ENCODE measurements at places on chromosomes 7 and 10.

GRCh38 chr7:15215616-15216015 lies 313.1 kb upstream of the DGKB start:
- no peak for DNase-seq

DNA sequence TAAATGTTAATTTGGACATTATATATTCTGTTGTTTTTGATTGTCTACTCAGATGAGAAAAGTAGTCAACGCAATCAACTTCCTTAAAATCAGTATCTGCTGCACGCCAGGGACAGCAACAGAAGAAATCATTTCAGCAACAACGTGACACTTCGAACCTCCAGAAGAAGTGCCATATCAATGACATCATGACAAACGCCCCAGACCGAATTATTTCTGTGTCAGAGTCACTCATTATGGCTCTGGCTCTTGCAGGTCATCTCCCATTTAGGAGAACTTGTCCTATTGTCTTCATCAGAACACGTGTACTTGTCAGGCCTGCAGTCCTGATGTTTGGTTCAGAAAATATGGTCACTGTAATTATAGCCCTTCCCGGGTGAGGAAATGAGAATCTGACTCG lies 276.3 kb downstream of the ADARB2 start:
- DNase-seq, result no peak

GRCh38 chr10:7667262-7668141 lies 736 bp upstream of the ITIH5 start:
- DNase-seq, result no peak

GRCh38 chr7:55052741-55053427 lies 34.1 kb downstream of the EGFR start:
- no peak for DNase-seq

DNA sequence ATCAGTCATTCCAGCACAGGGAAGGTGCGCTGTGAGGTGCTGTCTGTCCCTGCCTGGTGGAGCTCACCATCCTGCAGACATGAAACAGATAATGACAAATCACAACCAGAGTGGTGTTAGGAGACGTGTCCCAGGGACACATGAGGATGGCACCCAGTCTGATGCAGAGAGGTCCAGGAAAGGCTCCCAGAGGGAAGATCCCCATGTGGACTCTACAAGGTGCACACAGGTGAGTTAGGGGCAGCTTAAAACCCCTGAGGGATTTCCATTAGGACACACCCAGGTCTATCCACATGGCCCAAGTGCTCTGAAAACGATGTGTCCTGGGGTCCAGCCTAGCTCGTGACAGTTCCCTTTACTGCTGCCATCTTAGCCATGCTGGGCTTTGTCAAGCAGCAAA lies 91.4 kb downstream of the ADARB2 start:
- no peak for DNase-seq

GRCh38 chr10:78716043-78716660 lies 352.6 kb upstream of the ZMIZ1 start:
- DNase-seq, result no peak

DNA sequence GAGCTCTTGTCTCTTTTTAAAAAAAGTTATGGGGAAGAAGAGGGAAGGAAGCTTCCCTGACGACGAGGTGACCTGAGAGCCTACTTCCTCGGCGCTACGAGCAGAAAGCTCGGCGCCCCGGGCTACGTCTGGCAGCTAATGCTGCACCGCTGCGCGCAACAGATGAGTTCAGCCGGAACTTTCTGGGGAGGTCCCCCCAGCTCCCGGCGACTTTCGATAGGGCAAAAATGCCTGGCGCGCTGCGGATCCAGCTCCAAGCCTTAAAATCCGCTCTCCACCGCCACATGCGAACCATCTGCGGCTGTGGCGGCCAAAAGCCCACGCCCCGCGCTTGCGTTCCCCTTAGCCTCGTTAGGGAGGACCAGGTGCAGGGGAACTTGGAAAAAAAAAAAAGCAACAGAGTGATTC lies 621 bp downstream of the P4HA1 start:
- DNase-seq, result peak; percentile 51

- peak; percentile 63 for DNase-seq
Observed at GRCh38 chr10:22927661-22928403, at the start of gene ARMC3. TSS of gene ARMC3 (plus strand) at chr10:22928053. CDS start at chr10:22931997, 3,944 bp downstream.

DNA sequence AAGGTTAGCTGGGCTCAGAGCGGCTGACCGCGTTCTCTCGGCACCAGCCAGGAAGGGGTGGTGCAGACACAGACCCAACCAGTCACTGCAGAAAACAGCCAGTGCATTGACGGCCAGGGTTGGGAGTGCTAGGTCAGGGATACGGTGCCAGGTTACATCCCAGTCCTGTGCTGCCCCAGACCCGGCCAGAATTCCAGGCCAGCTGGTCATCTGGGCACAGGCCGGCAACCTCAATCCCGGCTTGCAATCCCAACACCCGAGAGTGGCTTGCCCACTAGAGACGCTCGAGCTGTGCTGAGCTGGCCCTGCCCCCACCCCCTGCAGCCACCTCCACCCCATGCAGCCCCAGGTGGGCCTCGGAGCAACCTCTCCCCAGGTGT lies 3.8 kb downstream of the PRAP1 start:
- no peak for DNase-seq
